ENCODE measurements at places on chromosomes 2 and 18. TPM values are rescaled to one million over a fixed set of nuclear protein-coding genes. Genes with fewer than 3 reads are reported as not detected.

Gene BUB1
- total RNA-seq, result 19.8 TPM

Gene DLGAP1
- 0.37 TPM for total RNA-seq

- DNase-seq, result no peak
Measured at GRCh38 chr2:205347899-205348298, 334.4 kb upstream of the NRP2 start.

- no peak for DNase-seq
Measured at GRCh38 chr2:191851158-191851557, 4.3 kb upstream of the CAVIN2 start.

GRCh38 chr2:104428155-104428554 is 425.8 kb upstream of the POU3F3 start:
- DNase-seq, result no peak

Measured in HFFc6 (cell line).